ENCODE measurements at places on chromosomes 12 and 14.
A peak's percentile ranks its signal among the peaks of the same experiment; 100 is the strongest.

- DNase-seq, result peak; percentile 28
These were observed 150.8 kb downstream of the PRKCH start for GRCh38 chr14:61472011-61472672.

- DNase-seq, result no peak
These were observed 12.2 kb downstream of the RPS6KA5 start for GRCh38 chr14:91048265-91048664.

DNA sequence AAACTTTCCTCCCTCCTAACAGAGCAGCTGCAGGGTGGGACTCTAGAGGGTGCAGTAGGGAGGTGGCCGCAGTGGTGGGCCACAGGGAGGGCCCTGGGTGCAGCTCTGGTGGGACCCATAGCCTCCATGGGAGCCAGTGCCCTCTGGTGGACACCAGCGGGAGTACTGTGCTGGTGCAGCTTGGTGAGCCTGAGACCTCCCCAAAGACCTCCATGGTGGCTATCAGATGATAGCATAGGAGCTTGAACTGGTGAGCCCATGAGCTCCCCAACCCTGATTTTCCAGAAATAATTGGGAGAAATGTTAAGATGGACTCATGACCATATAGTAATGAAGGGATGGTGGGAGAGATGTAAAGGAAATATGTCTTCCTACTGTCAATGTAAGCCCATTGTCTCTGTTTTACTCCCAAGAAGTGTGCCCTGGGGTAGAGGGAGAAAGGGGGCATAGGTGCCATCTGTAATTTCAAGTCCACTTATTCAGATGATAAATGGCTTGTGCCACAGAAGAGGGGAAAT, 98.7 kb downstream of the GAS2L3 start:
- peak; percentile 8 for DNase-seq

- DNase-seq, result no peak
These were observed 17.2 kb downstream of the PLEKHG3 start for GRCh38 chr14:64721391-64721791.

GRCh38 chr12:115815924-115816323, 461.6 kb downstream of the MED13L start:
- no peak for DNase-seq

DNA sequence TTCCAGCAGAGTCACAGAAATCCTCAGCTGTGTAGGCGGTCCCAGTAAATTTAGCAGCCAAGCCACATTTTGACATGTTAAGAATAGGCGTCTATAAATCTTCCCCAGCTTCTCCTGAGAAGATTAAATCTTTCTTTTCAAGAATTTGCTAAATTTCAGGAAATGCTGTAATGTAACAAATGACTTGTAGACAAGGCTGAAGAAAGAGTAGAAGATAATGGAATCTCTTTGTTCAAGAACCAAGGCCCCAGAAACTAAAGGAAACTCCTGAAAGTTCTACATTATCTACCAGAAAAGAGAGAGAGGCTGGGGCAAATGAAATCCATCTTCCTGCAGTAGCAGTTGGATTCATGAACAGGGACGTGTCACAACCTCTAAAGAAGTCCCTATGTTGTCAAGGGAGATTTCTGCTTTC, 760.3 kb downstream of the NOVA1 start:
- DNase-seq, result no peak

- no peak for DNase-seq
These were observed 105.4 kb downstream of the APAF1 start for GRCh38 chr12:98750511-98750910.

DNA sequence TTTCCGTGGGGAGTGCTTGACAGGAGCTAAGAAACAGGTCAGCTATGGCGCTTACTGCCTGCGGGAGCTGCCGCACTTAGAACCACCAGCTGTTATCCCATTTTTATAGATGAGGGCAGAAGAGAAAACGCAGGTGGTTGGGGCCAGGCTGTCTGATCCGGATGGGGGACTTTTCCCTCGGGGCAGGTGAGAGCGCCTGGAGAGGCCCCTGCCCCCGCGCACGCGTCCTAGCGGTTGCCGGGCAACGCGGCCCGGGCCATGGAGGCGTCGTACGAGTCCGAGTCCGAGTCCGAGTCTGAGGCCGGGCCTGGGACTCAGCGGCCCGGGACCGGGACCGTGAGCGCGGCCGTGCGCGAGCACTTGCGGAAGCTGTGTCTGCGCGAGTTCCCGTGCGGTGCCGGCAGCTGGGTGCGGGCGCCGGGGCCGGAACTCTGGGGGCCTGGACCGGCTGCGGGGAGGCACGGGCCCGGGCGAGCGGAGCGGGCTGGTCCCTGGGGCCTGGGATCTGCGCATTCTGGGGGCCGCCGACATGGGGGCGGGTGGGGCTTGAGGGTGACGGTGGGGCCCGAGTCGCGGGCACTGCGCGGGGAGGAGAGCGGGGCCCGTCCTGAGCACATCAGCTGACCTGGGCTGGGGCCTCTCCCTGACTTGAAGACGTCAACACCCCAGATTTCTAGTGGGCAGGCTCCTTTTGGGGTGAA, at the start of gene LRRC43:
Gene LRRC43, plus strand, starts transcription at position 237 of the 701 bp plus-strand sequence. Its CDS starts 22 bp downstream, at position 259.
- no peak for DNase-seq

GRCh38 chr14:54854181-54854580, 48.4 kb downstream of the GCH1 start:
- DNase-seq, result no peak

DNA sequence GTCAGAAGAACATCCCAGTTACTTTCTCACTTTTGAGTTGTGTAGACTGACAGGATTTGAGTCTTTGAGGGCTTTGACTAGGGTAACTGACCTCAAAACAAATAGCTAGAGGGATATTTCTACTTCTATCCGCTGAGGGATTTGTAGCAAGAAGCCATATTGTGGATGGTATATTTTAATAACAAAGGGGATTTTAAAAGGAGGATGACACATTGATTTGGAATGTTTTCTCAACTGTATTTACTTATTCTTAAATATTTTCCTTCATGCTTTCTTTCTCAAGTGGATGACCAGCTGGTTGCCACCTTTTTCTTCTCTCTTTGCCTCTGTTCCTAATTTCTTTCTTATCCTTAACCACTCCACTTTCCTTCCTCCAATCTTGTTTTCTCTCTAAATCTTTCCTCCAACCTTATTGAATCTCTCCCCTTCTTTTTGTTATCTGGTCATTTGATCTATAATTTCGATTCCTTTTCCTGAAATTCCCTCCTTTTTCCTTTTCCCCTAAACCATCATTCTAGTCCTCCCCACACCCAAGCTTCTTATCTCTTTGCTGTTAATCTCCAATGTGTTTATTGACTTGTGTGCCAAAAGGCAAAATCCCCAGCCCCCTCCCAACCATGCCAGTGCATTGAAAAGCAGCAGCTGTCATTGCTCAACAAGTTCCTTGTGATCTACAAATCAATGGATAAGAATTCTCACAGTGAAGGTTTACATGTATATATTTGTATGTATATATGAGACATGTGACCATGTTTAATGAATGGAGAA, 411.6 kb downstream of the RAD51B start:
- DNase-seq, result no peak

DNA sequence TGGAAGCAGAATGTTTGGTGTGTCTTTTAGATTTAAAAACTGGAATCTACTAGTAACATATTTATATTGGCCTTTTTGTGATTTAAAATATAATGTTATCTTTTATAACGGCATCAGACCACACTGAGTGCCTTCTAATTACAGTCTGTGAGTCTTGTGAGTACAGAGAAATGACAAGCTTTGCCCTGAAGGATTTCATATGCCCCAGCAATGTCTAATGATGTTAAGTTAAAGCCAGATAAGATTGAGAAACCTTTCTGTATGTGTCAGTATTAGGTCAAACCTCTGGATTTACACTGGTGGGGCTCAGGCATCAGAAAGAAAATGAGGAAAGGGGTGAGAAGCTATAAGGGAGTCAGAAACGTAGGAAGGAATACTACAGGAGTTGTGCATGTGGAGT, 25.2 kb downstream of the PLEKHA5 start:
- DNase-seq, result no peak

DNA sequence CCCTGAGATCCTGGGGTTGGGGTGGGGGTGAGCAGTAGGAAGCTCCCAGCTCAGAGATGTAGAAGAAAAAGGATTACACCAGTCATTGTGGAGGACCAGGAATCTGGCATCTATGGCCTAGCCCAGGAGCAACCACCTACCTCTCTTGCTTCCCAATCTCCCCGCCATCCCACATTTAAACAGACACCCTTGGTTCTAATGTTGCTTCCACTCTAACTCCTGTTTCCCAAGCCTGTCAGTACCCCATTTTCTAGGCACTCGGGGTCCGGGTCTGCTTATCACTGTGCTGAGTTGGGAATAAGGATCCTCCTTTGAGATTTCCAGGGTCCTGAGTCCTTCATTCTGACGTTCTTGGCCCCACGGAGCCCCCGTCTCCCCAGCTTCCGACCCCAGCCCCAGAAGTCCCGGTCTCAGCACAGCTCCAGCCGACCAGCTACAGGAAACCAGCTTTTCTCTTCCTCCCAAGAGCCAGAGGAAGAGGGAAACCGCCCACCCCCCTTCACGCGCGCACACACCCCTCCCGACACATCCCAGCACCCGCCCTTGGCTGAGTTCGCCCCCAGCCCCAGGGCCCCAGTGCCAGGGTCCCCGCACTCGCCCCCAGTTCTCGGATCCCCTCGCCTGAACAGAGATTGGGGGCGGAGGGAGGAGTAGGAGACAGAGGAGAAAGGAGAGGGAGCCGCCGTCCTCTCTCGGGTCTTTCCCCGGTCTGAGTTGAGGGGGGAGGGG, 1.2 kb downstream of the ITGA5 start:
- DNase-seq, result no peak

DNA sequence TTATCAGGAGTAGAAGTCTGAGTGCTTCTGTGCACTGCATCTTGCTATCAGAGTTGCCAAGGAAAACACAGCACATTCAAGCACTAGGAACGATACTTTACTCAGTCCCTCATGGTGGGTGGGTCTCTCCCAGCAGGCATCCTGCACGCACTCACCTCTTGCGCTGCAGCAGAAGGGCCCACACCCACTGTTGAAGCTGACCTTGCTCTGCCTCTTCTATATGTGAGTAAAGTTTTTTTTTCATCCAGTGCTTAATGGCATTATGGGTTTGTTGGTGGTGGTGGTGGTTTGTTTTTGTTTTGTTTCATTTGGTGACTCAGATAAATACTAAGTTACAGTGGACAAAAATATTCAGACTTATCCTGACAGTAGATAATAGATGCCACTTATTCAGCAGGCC, 348.5 kb downstream of the EGLN3 start:
- no peak for DNase-seq

DNA sequence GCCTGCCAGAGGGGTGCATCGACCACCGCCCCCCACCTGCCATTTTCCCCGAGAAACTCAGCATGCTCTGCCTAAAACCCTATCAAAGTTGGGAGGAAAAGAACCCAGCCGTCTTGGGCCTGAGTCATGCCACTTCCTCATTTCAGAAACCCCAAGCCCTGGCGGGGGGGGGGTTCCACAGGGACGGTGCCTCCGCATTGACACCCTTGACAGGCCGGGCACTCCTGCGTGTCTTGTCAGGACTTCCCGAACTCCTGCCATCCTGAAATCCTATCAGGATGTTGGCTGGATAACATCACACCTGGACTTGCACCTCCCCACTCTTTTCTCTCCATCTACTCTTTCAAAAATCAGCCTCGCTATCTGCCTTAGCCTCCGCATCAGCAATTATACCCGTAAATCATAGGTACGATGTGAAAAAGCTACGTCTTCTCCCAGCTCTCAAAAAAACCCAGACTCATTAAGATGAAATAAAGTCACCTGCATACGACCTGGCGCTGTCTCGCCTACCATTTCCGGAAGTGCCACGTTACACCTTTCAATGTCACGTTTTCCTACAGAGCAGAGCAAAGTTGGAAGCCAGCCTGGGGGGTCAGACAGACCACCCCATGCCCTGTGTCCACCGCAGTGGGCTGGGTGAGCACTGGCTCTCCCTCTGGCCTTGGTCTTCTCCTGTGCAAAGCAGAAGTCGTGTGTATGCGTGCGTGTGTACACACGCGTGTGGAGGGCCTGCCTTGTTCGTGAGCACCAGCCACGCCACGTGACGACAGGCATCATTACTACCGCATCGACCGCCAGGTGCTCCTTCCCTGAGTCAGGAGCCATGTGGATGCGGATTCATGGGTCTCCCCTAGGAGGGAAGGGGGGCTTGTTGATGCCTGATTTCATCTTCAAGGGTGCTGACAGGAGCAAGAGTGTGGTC, 96.7 kb downstream of the RFLNA start:
- peak; percentile 25 for DNase-seq

- no peak for DNase-seq
These were observed 85.5 kb upstream of the VRK1 start for GRCh38 chr14:96711559-96712267.

GRCh38 chr12:110282300-110282860, 1.3 kb downstream of the ATP2A2 start:
- no peak for DNase-seq

DNA sequence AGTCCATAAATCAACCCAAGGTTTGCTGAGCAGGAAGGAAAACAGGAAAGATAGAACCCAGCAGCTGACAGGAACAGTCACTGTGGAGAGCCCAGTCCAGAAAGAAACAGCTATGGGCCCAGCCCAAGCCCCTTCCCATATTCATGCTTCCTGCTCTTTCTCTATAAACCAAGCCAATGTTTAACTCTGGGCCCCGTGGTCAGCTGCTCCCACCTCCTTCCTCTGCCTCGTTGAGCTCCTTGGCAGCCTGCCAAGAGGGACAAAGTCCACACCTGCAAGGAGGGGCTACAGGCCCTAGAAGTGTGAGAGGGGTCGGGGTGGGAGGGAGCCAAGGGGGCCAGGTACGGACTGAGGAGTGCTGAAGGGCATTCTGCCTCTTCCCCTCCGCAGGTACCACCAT, 10.0 kb downstream of the SLC6A13 start:
- DNase-seq, result no peak

DNA sequence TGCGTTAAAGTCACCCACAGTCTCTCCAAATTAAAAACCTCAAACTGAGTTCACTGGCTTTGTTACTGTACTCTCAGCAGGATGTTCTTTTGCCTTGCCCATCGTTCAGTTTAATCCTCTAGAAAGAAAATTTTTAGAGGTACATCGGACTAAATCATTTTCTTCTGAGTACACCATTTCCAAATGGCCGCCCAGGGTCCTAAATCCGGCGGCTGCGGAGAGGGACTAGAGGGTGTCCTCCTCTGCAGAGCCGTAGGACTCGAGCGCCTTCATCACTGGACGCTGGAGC, 1.4 kb downstream of the LIN7A start:
- DNase-seq, result no peak

DNA sequence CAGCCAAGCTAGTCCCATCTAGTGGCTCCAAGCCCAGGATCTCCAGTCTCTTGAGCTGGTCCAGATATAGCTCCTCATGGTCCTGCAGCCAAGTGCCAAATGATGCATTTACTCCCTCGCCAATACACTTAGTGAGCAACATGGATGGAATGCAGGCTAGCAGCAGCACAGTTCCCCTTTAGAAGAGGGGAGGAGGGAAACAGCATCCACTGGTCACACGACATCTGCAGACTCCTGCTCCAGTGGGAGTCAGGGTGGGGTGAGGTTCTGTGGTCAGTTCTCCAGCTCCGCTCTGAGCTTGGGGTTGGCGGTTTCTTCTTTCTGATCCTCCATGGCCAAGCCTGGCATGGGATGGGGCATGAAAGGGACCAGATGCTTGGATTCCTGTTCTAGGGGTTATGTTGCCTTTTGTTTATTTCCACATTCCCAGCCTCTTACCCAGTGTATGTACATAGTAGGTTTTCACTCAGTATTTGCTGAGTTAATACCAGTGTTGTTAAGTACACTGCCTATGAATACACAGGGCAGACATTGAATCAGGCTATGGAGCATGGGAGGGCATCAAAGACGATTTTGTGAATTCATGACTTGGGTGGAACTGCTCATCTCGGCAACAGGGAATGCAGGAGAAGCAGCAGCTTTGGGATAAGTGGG, 57.3 kb downstream of the GALNT16 start:
- no peak for DNase-seq

Measured in stimulated activated CD8-positive, alpha-beta memory T cell treated with anti-CD3 and anti-CD28 coated beads, Interleukin-15, amount 100 ng/mL, for 48 hours (primary cell).